ENCODE measurements at places on chromosomes 6 and 20. TPM values are rescaled to one million over a fixed set of nuclear protein-coding genes. Genes with fewer than 3 reads are reported as not detected.

MTHFD1L gene
- total RNA-seq, result 127 TPM

OR10C1 gene
- total RNA-seq, result not detected

MRAP2 gene
- total RNA-seq, result 1.4 TPM

NOTCH4 gene
- total RNA-seq, result 0.81 TPM

PRR18 gene
- total RNA-seq, result not detected

HSF2 gene
- total RNA-seq, result 19.8 TPM

MCCD1 gene
- not detected for total RNA-seq

NFATC2 gene
- 5.0 TPM for total RNA-seq

TRIM15 gene
- total RNA-seq, result 6.5 TPM

HCK gene
- 0.17 TPM for total RNA-seq

LY6G6C gene
- 0.54 TPM for total RNA-seq

SLC12A5 gene
- total RNA-seq, result 1.9 TPM

XKR7 gene
- total RNA-seq, result not detected

PARD6B gene
- 41.3 TPM for total RNA-seq

RNF217 gene
- total RNA-seq, result 20.4 TPM

MYBL2 gene
- total RNA-seq, result 92.1 TPM

SLC22A2 gene
- not detected for total RNA-seq

C6orf132 gene
- total RNA-seq, result 18.9 TPM

JARID2 gene
- 23.6 TPM for total RNA-seq

NKX2-2 gene
- not detected for total RNA-seq

SNAP25 gene
- total RNA-seq, result 0.39 TPM

PLCB1 gene
- total RNA-seq, result 15.8 TPM

LST1 gene
- total RNA-seq, result 0.69 TPM

CEP250 gene
- total RNA-seq, result 42.3 TPM

CCN6 gene
- not detected for total RNA-seq

ADAM33 gene
- not detected for total RNA-seq

FAM110A gene
- 26.4 TPM for total RNA-seq

SLC24A3 gene
- not detected for total RNA-seq

FAM184A gene
- 2.4 TPM for total RNA-seq

TINAG gene
- total RNA-seq, result not detected

TREM2 gene
- total RNA-seq, result not detected

PNPLA1 gene
- 0.10 TPM for total RNA-seq

WFDC10B gene
- total RNA-seq, result not detected

FRK gene
- 3.7 TPM for total RNA-seq

EPB41L2 gene
- total RNA-seq, result 74.8 TPM

CST7 gene
- not detected for total RNA-seq

PNLDC1 gene
- 0.37 TPM for total RNA-seq

PSMB8 gene
- 0.96 TPM for total RNA-seq

AMD1 gene
- total RNA-seq, result 71.4 TPM

CRYBG1 gene
- 10.7 TPM for total RNA-seq

CENPB gene
- 67.2 TPM for total RNA-seq

APOBEC2 gene
- not detected for total RNA-seq

BRPF3 gene
- 20.3 TPM for total RNA-seq

TREML2 gene
- not detected for total RNA-seq

TFAP2A gene
- 24.3 TPM for total RNA-seq

SDC4 gene
- total RNA-seq, result 100 TPM

PI16 gene
- total RNA-seq, result 0.59 TPM

All from HCT116 (cell line).